ENCODE measurements at places on chromosomes 5 and 9.

DNA sequence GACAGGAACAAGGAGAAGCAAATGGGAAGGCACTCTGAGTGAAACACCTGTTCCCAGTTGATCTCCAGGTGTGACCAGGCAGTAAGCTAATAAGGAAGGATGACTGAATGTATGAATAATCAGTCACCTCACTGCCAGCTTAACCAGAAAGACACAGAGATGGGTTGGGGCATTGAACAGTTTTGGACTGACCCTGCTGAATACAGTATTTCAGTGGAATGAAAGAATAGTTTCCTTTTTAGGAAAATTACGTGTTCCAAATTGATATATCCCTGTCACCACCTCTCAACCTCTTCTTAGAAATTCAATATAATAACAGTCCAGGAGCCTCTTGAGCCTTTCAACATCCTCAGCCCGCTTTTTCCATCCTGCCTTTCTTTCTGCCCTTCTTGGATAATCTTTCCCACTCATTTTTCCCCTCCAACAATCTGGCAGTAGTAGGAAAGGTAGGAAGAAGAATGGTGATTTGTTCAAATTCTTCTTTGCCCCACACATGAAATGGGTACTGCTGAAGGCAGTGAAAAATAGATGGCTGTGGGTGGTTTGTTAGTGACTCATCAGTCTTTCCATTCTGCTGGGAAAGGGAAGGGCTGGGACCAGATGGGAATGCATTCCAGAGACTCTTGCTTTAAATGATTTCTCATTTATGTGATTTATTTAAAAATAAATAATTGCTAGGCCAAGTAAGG, 117.9 kb downstream of the ZSWIM6 start:
- no peak for DNase-seq

DNA sequence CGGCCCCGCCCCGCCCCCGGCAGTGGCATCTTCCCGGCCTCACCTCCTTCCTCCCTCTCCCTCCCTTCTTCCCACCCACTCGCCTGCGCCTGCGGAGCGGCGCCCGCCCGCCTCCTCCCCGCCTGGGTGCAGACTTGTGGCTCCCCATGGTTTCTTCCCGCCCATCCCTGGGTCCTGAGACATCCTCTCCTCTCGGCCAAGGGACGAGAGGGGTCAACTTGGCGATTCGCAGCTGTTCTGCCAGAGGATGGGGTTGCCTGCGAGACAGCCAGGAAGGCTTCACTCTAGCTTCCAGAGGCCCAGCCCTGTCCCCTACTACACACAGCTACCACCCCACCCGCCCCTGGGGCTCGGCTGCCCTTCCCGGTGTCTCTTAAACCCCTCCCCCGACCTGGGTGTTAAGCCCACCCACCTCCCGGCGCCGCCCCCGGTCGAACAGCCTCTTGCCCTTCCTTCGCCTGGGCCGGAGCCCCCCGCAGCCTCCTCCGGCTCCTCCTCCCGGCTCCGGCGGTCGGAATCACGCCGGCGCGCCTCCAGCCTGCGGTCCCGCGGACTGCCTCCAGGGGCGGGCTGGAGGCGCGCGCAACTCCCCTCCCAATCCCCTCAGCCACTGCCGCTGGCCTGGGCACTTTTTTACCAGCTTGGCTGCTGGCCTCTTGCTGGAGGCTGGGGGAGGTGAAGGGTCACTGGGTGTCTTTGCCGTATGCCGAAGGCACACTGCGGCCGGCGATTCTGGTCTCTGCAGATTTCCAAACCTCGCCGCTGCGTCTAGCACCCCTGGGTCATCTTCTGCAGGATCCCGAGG, 1.9 kb downstream of the JADE2 start:
- peak; percentile 90 for DNase-seq

DNA sequence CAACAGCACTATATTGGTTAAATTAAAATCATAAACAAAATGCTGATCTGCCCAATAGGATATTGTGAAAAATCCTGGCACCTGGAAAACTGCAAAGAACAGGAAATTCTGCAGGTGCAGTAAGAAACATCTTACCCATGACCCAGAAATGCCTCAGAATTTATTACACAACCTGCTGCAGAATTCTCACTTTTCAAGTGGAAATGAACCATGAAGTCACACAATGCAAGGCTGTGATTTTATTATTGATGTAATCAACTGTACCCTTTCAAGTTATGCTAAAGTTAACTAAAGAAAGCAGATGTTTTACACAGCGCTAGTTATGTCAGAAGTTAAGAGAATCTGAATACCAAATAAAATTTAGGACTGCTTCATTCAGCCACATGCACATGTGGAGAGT, 6.0 kb downstream of the STRBP start:
- no peak for DNase-seq

DNA sequence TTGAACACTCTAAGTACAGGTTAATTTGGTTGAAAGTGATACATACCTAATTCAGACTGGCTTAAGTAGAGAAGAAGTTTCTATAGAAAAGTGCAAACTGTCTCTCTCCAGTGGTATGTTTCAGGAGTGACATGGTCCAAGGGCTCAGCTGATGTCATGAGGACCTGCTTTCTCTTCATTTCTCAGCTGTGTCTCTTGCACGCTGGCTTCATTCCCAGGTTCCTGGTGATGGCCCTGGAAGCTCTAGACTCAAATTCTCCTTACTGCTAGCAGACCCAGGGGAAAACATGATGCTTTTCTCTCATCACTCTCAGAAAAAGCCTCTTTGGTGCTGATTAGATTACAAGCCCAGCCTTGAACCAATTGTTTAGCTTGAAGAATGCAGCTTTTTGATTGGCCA, 211.9 kb upstream of the CLINT1 start:
- no peak for DNase-seq

DNA sequence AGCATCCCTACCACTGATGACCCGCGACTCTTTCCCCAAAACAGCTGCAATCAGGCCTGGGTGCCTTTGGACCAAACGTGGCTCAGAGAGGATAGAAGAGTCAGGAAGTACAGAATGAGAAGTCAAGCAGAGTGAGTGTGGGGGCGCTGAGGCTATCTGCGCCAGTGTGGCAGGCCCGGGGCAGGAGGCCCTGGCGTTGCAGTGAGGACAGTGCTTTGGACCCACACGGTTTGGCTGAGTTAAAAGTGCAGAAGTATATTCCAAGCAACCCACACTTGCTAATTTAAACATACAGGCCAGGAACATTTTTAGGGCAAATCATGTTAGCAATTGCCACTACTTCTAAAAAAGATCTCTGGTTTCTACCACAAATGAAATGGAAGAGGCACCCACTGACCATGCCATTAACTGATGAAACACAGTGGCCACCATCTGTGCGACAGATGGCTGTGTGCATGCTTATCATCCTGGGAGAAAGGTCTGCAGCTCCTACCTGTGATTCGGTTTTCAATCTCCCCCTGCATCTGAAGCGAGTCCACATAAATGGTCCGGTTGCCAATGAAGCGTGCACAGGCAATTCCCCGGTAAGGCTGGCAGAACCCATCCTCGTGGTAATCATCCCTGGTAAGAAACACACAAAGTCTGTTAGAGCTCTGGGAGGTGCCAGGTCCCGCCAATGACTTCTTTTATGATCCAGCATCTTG, 213.0 kb downstream of the ROR2 start:
- no peak for DNase-seq

GRCh38 chr9:101073122-101073521, 44.6 kb downstream of the PLPPR1 start:
- no peak for DNase-seq

Data from NAMALWA (cell line).